Colonic mucosa (tissue), 4 donors: ENCODE measurements at places on chromosomes 12 and 14.

GRCh38 chr12:40105265-40105514 lies 691 bp downstream of the SLC2A13 start:
- no peak for DNase-seq

GRCh38 chr14:33014710-33015109 lies 76.0 kb downstream of the NPAS3 start:
- no peak for DNase-seq

GRCh38 chr14:102471921-102472790 lies 37.4 kb downstream of the ANKRD9 start:
- DNase-seq, result no peak

- DNase-seq, result no peak
These were observed 61.5 kb upstream of the PTGR2 start for GRCh38 chr14:73789989-73790581.
